ENCODE measurements at places on chromosomes 7 and 10.

GRCh38 chr10:23190872-23191763 lies 994 bp upstream of the PTF1A start:
- DNase-seq: no peak

- no peak for DNase-seq
Measured at GRCh38 chr10:71345694-71346093, 26.6 kb downstream of the SLC29A3 start.

DNA sequence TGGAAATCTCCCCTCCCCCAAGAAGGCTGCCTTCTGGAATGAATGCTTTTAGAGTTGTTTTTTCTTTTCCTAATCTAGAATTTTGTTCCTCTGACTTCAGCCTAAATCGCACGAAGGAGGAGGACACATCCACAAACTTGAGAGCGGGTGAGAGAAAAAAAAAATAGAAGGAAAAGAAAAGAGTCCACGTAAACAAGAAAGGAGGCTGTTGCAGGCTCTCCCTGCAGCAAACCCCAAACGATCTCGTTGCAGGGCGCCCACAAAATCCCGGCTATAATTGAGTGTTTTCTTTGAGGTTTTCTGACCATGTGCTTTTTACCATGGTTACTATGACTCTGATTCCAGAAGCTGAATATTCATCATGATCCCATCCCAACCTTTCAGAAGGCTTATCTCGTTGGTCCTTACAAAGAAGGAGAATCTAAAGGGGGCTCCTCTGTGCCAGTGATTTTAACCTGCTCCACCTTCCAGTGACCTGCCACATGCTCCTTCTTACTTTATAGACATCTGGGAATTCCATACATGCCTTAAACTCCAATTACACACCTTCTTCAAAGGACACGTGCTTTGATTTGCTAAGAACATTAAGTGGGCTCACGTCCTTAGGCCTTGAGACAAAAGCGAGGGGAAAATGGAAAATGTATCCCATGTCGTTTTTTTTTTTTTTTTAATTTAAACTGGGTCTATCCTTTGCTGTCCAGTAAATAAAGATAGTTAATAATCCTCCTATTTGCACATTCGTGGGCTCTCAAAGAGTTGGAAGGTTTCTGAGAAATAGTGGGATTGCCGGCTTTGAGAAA lies 5.8 kb downstream of the TWIST1 start:
- DNase-seq: no peak

DNA sequence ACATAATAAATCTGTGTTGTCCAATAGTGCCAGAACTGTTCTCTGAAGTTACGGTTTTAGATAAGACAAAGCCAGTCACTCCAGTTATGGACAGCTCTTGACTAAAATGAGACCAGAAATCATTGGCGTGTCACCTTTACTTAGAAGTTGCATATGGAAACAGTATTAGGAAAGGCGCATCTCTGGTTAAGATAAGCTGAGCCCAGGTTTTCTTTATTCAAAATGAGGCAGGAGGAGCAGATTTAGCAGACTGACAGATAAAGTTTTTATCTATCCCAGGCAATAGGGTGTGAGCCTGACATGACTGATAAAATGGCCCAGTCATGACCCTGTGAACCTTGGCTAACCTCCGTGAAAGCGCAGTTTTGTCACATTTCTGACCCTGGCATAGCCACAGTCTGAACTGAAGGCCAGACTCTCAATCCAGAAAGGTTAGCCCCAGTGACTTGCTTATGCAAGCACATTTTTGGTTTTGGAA lies 4.2 kb downstream of the CYP26A1 start:
- no peak for DNase-seq

DNA sequence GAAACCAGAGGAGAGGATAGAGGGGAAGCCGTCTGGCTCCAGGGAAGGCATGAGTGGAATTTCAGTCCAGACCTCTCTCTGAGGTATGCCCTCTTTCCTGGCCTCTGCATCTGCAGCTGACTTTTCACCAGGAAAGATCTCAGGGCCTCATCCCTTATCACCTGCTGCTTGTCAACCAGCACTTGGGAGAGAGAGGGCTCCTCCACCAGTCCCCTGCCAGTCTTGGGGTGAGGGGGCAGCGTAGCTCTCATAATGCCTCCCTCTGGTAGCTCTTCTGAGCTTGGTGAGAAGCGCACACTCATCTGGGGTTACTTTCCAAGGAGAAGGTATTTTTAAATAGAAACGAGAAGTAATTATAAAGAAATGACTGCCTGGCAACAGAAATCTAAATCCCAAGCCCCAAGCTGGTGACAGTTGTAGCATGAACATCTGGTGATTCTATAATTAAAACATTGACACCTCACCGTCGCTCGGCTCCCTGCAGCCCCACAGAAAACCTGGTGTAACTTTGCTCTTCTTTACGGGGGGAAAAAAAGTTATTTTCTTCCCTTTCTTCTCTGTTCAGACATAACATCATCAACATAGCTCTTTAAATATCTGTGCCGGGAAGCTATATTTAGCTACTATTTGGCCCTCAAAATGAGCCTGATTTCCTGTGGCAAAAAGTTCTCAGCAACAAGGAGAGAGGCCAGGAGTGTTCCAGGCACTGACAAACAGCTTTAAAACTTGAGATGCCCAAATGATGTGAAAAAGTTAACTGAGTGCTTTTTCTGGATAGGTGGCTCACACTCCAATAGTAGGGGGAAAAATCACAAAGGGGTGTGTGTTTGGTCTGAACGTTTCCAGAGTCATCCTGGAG lies 26.9 kb downstream of the HIP1 start:
- DNase-seq: no peak

- peak; percentile 34 for DNase-seq
Measured at GRCh38 chr10:69481305-69481704, 30.0 kb downstream of the TSPAN15 start.

GRCh38 chr10:121311812-121312443 lies 286.3 kb downstream of the FGFR2 start:
- DNase-seq: no peak

- DNase-seq: no peak
Measured at GRCh38 chr10:6035931-6036575, 26.1 kb downstream of the IL2RA start.

GRCh38 chr7:144006029-144006691 lies 6.0 kb downstream of the OR6B1 start:
- no peak for DNase-seq

DNA sequence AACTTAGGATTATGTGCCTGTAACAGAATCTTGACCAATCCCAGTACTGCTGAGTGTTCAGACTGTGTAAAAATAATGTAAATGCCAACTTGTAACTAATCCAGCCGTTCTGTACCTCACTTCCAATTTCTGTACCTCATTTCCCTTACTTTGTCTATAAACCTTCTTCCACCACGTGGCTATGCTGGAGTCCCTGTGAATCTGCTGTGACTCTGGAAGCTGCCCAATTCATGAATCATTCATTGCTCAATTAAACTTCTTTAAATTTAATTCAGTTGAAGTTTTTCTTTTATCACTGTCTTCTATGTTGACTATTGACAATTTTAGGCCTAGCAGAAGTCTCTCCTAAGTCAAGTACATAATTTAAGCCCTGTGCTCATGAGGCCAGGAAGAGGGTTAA lies 215.3 kb upstream of the RHOBTB1 start:
- DNase-seq: no peak

GRCh38 chr7:1920266-1920681 lies 250.2 kb downstream of the ELFN1 start:
- no peak for DNase-seq

DNA sequence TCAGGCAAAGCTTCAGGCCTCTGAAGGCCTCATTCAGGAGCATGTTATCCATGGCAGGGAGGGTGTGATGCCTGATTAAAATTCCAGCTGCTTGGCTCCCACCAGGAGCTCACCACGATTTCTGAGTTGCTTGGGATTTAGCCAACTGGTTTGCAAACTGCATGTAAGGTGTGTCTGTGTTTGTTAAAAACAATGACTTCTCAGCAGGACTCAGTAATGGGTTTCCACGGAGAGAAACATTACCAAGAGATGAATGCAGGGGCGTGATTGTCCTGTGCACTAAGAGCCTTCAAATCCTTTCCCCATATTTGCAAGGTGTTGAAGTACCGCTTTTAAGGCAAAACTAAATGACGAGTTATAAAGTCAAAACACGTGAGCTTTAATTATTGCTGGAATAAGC lies 88.8 kb upstream of the BTBD16 start:
- no peak for DNase-seq

GRCh38 chr7:116862951-116863670 lies 724 bp downstream of the CAPZA2 start:
- peak; percentile 59 for DNase-seq

DNA sequence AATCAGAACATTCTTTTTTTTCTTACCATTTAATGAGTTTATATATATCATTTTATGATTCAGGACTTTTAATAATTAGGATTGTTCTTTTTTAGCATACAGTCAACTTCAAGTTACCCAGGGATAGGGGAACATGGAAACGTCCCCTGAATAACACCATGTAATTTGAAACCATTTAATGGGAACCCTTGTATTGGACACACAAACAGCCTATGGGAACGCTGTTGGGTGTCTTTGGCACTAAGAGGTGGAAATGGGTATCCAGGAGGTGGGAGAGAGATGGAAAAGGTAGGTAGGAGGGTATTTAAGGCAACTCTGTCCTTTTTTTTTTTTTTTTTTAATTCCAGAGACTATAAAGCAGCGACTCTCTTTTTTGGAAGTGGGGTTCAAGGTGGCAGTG lies 2.6 kb downstream of the LUC7L2 start:
- DNase-seq: no peak

GRCh38 chr10:16765509-16766375 lies 51.5 kb downstream of the RSU1 start:
- DNase-seq: no peak

DNA sequence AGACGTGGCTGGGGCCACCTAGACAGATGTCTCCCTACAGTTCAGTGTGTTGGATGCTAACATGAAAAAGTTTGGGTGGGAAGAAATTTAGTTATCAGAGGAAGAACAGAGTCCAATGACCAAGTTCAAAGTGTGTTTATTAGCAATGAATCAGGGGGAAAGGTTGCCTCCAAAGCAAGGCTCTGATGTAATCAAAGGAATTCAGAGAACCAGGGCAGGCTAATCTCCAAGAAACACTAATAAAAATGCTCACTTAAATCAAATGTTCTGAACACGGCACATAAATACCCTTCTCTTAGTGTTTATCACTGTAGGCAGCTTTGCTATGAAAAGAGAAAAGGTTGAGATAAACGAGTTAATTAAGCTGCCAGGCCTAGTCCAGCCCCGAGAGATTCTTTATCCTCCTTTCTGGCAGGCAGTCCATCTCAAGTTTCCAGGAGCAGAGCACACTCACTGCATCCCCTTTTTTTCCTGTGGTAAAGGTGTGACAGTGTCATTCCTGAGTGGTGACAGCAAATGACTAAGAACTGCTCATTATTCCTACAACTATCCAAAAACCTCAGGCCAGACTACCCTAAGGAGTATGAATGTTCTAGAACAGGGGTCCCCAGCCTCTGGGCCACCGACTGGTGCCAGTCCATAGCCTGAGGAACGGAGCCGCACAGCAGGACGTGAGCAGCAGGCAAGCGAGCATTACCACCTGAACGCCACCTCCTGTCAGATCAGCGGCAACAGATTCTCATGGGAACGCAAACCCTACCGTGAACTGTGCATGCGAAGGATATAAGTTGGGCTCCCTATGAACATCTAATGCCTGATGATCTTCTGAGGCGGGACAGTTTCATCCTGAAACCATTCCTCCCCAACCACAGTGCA lies 66.9 kb upstream of the FHIP2A start:
- DNase-seq: no peak

DNA sequence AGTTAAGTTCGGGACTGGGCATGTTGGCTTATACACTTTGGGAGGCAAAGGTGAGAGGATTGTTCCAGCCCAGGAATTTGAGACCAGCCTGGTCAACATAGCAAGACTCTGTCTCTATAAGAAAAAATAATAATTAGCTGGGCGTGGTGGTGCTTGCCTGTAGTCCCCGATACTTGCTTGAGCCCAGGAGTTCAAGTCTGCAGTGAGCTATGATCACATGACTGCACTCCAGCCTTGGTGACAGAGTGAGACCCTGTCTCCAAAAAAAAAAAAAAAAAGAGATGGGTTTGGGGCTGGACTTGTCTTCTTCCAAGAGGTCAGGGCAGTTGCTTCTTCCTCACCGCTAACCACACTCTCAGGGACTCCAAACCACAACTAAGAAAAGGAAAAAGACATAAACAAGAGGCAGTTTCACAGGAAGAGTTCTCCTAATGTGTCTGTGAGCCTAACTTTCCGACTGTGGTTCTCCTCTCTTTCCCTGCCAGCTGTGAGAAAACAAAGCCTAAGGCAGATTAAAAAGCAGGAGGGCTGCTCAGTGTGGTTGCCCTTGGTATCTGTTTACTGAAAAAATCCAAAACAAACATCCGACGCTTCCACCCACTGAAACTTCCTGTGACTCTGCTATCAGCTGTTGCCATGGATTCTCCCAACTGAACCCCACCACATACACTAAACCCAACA lies 2.4 kb upstream of the SERPINE1 start:
- DNase-seq: no peak

DNA sequence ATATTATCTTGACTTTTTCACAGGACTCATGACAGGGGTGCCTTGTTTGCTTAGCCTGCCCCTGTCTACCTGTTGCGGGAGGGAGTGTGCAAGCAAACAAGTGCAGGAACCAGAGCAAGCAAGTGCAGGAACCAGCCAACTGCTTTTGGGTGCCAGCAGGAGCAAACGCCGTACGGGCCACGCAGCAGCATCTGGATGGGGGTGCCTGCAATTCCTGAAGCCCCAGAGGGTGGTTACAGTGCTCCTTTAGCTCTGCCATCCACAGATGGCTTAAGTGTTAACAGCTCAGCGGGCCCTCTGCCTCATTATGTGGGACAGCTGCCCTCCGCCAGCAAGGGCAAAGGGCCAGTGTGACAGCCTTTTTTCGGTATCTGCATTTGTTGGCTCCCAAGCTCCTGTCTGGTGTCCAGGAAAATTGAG lies 83.5 kb downstream of the MICU1 start:
- DNase-seq: no peak

DNA sequence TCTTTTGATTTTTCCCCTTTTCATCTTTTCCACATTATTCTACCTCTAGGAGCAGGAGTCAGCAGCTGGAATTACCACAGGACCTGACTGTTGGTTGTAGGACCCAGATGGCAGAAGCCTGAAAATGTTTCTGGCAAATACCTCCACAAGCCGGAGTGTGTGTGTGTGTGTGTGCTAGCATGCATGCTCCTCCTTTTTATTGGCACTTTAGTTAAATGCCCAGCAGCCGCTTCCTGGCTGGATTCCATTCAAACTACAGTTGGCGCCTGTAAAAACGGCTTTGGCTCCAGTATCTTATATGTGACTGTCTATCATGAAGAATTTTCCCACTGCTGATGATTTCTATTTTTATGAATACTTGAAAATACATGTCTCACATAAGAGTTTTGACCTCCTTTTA lies 319.7 kb upstream of the SP4 start:
- DNase-seq: no peak

GRCh38 chr10:77680065-77680464 lies 42.5 kb upstream of the KCNMA1 start:
- DNase-seq: no peak

GRCh38 chr7:11506417-11506816 lies 325.6 kb downstream of the THSD7A start:
- DNase-seq: no peak

All from D341Med (cell line).